Urinary bladder (tissue), 4 donors: ENCODE measurements at places on chromosomes 7 and 10. TPM values are rescaled to one million over a fixed set of nuclear protein-coding genes. Genes with fewer than 3 reads are reported as not detected.

Gene PAPSS2
- 40.2 TPM for total RNA-seq

Gene ZNF804B
- total RNA-seq: 1.2 TPM

Gene TMEM225B
- total RNA-seq: 1.1 TPM

Gene OR13A1
- 0.85 TPM for total RNA-seq

Gene CUZD1
- 0.63 TPM for total RNA-seq

Gene PDE6C
- total RNA-seq: not detected

Gene SLC16A9
- total RNA-seq: 9.2 TPM

Gene TDRD1
- 0.53 TPM for total RNA-seq

Gene DGKB
- total RNA-seq: 22.5 TPM

Gene IRF5
- total RNA-seq: 5.3 TPM

Gene OR6B1
- not detected for total RNA-seq

Gene GBX1
- total RNA-seq: not detected

Gene DDX21
- total RNA-seq: 37.5 TPM

Gene CCDC186
- 83.1 TPM for total RNA-seq

Gene EPHA1
- 3.2 TPM for total RNA-seq

Gene ACTL6B
- 0.69 TPM for total RNA-seq

Gene STEAP1B
- total RNA-seq: 3.2 TPM

Gene GPR26
- not detected for total RNA-seq

Gene FAM237B
- total RNA-seq: not detected
